ENCODE measurements at places on chromosomes 2 and 18. TPM values are rescaled to one million over a fixed set of nuclear protein-coding genes. Genes with fewer than 3 reads are reported as not detected.

APOB gene
- total RNA-seq, result 804 TPM

ANKRD30B gene
- total RNA-seq, result not detected

CD8B gene
- total RNA-seq, result 1.00 TPM

MC5R gene
- not detected for total RNA-seq

RAX gene
- total RNA-seq, result not detected

ADNP2 gene
- total RNA-seq, result 17.7 TPM

INHBB gene
- 4.4 TPM for total RNA-seq

HOXD13 gene
- 33.9 TPM for total RNA-seq

TUBA3E gene
- total RNA-seq, result 18.5 TPM

DNA sequence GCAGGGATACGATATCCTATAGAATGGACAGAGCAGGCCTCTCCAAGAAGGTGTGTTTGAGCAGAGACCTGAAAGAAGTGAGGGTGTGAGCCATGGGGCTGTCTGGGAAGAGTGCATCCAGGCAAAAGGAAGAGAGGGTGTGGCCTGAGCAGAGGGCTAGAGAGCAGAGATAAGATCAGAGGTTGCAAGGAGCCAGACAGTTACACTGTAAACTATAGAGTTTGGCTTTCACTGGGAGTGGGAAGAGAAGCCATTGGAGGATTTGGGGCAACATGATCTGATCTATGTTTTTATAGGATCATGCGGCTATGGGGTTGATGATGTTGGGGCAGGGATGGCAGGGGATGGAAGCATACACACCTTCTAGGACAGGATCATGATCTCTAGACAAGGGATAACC, 124.1 kb upstream of the MAP3K20 start:
- no peak overlapping the region for H3K27ac ChIP-seq
- no peak for DNase-seq
- no peaks in the 10 kb centered on the region for H3K36me3 ChIP-seq

DNA sequence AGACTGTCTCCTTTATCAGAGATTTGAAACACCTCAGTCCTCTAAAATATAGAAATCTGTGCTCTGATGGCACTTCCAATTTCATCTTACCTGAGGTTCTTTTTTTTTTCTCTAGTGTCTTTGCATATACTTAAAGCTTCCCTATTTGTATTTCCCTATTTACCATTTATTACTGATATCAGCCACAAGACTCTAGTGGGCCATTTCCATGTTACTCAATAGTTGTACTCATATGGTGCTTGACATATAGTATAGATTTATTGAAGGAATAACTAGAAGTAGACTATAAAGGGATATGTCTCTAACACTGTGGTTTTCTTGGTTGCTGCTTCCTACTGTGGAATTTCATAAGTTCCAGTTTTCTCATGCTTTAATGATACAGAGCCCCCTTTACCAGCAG, 3.0 kb downstream of the RBM45 start:
- H3K36me3 ChIP-seq, result peaks cover 4% of the 10 kb centered on the region
- no peak overlapping the region for H3K4me3 ChIP-seq
- no peaks in the 10 kb centered on the region for H3K27me3 ChIP-seq
- H3K27ac ChIP-seq, result no peak overlapping the region
- peaks cover 5% of the 10 kb centered on the region for H3K4me1 ChIP-seq
- no peak for DNase-seq

DNA sequence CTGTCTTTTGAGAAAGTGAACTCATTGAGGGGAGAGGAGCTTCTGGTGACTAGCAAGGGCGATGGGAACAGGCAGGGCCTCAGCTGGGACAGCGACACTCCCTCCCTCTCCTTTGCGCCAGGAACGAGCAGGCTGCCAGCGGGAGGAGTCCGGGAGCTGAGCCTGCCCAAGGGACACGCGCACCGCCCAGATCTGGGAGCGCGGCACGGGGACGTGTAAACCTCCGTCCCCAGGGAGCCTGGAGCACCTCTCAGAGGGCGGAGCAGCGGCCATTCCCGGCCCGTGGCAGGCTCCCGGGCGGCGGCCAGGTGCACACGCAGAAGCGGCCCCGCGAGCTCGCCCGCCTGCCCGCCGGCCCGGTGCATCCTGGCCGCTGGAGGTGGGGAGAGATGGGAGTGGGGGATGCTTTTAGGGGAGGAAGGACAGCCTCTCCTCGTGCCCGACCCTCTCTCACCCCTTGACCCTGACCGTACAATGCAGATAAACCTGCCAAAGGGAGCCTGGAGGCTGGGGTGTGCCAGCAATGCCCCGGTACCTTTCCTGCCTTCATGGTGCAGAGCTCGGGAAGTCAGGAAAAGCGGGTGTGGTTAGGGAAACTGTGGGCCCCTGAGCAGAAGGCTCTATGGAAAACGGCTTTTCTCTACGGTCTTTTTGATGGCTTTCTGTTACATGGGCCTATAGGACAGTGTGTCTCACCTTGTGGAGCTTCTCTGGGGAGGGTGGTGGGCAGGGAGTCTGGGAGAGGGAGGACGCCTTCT, 2.2 kb downstream of the AQP4 start:
- peak overlapping the region; percentile 7 for H3K4me3 ChIP-seq
- no peak overlapping the region for H3K27ac ChIP-seq
- DNase-seq, result peak; percentile 64
- no peaks in the 10 kb centered on the region for H3K36me3 ChIP-seq
- H3K27me3 ChIP-seq, result peaks cover 16% of the 10 kb centered on the region
- H3K4me1 ChIP-seq, result peaks cover 6% of the 10 kb centered on the region

- H3K36me3 ChIP-seq, result no peaks in the 10 kb centered on the region
- H3K27ac ChIP-seq, result peak overlapping the region; percentile 75
- DNase-seq, result no peak
- no peaks in the 10 kb centered on the region for H3K27me3 ChIP-seq
- peaks cover 18% of the 10 kb centered on the region for H3K4me1 ChIP-seq
- no peak overlapping the region for H3K4me3 ChIP-seq
These were observed 120.8 kb downstream of the MEIS1 start for GRCh38 chr2:66555501-66556324.

DNA sequence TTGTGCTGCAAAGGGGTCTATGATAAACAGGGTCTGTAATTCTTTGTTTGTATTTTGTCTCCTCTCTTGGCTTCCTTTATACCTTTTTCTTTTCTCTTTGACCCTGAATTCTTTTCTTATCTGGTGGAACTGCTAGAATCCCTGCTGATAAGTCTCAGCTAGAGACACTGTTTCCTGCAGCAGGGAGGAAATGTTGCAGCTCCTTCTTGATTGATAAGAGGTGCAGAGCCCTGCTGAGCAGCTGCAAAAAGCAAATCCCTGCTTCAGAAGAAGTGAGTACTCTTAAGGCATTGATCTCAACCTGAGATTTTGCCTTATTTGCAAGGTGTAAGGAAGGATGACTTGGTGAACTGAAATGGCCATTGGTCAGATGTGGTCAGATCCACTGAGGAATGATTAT, 167.8 kb downstream of the NUP35 start:
- no peak overlapping the region for H3K27ac ChIP-seq
- no peaks in the 10 kb centered on the region for H3K4me1 ChIP-seq
- DNase-seq, result no peak
- no peak overlapping the region for H3K4me3 ChIP-seq

- H3K27me3 ChIP-seq, result no peaks in the 10 kb centered on the region
- H3K36me3 ChIP-seq, result no peaks in the 10 kb centered on the region
- no peak for DNase-seq
These were observed 121.4 kb upstream of the CCDC195 start for GRCh38 chr2:224837558-224837957.

DNA sequence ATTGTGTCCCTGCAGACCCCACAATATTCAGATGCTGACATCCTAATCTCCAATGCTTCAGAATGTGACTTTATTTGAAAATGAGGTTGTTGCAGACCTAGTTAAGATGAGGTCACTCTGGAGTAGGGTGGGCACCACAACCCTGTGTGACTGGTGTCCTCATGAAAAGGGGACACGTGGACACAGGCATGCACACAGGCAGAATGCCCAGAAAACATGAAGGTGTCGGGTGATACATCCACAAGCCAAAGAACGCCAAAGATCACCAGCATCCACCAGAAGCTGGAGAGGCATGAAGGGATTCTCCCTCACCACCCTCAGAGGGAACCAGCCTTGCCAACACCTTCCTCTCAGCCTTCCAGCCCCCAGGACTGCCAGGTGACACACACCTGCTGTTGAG, 69.3 kb downstream of the AFF3 start:
- H3K36me3 ChIP-seq, result no peaks in the 10 kb centered on the region
- no peaks in the 10 kb centered on the region for H3K27me3 ChIP-seq
- no peak for DNase-seq
- H3K27ac ChIP-seq, result no peak overlapping the region
- H3K4me1 ChIP-seq, result peaks cover 13% of the 10 kb centered on the region

DNA sequence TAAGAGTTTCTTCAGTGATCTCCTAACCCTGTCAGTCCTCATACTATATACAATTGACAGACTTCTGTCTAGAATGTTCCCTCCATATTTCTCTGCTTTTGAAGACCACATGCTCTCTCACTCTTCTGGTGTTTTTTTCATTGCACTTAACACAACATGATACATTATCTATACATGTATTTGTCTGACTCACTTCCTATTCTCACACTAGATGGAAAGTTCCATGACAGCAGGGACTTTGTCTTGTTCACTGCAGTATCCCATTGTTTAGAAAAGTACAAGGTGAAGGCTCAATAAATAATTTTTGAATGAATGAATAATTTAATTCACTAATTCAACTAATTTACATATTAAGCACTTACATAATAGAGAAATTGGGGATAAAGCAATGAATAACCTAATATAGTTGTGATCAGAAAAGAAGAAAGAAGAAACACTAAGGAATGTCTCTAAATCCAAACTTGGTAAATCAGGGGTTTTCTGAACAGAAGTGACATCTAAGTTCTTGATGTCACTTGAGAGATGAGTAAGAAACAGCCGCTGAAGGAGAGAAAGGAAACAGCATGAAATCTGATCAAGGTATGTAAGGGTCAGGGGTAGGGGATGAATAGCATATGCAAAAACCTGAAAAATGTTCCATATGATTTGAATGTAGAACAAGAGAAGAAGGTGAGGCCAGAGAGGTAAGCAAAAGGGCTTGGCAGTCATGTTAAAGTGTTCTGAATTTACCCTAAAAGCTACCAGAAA, 42.4 kb downstream of the MBD2 start:
- no peaks in the 10 kb centered on the region for H3K4me1 ChIP-seq
- H3K27me3 ChIP-seq, result no peaks in the 10 kb centered on the region
- no peak for DNase-seq
- no peak overlapping the region for H3K27ac ChIP-seq
- H3K36me3 ChIP-seq, result no peaks in the 10 kb centered on the region

GRCh38 chr2:215019521-215020145, 118.8 kb downstream of the ABCA12 start:
- DNase-seq, result no peak
- no peaks in the 10 kb centered on the region for H3K36me3 ChIP-seq
- no peak overlapping the region for H3K4me3 ChIP-seq
- no peaks in the 10 kb centered on the region for H3K4me1 ChIP-seq
- no peaks in the 10 kb centered on the region for H3K27me3 ChIP-seq

DNA sequence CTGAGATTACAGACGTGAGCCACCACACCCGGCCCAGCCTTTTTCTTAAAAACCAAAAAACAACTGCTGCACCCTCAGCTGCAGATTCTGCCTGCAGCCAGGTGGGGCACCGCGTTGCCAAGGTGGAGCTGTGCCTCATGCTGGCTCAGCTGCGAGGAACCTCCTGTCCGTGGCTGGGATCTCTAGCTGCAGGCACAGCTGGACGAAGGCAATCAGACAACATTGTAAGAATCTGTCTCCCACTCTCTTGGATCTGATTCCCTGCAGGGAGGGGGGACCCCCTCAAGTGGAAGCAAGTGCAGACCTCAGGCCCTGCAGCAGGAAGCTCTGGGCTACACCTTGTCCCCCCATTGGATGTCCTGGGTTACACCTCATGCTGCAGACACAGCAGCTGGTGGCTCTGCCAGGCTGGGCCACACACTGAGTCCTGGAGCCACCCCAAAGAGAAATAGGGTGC, 24.1 kb downstream of the CIDEA start:
- no peak overlapping the region for H3K4me3 ChIP-seq
- H3K27me3 ChIP-seq, result no peaks in the 10 kb centered on the region
- peaks cover 20% of the 10 kb centered on the region for H3K4me1 ChIP-seq
- no peak for DNase-seq
- H3K27ac ChIP-seq, result peak overlapping the region; percentile 93

DNA sequence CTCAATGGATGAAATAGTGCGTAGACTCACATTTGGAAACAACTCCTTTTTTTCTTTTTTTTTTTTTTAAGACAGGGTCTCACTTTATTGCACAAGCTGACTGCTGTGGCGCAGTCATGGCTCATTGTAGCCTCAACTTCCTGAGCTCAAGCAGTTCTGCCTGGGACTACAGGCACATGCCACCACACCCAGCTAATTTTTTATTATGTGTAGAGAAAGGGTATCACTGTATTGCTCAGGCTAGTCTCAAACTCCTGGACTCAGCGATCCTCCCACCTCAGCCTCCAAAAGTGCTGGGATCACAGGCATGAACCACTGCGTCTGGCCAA, 17.4 kb downstream of the HAT1 start:
- no peaks in the 10 kb centered on the region for H3K4me1 ChIP-seq
- no peak overlapping the region for H3K27ac ChIP-seq
- H3K4me3 ChIP-seq, result no peak overlapping the region
- H3K27me3 ChIP-seq, result no peaks in the 10 kb centered on the region
- DNase-seq, result no peak
- no peaks in the 10 kb centered on the region for H3K36me3 ChIP-seq

- H3K4me1 ChIP-seq, result no peaks in the 10 kb centered on the region
- no peak for DNase-seq
- no peaks in the 10 kb centered on the region for H3K27me3 ChIP-seq
These were observed 350.2 kb upstream of the CHAC2 start for GRCh38 chr2:53417385-53417784.

GRCh38 chr2:147659051-147659450, 185.8 kb upstream of the ACVR2A start:
- no peaks in the 10 kb centered on the region for H3K36me3 ChIP-seq
- no peak overlapping the region for H3K27ac ChIP-seq
- H3K4me3 ChIP-seq, result no peak overlapping the region
- no peaks in the 10 kb centered on the region for H3K4me1 ChIP-seq
- no peaks in the 10 kb centered on the region for H3K27me3 ChIP-seq

DNA sequence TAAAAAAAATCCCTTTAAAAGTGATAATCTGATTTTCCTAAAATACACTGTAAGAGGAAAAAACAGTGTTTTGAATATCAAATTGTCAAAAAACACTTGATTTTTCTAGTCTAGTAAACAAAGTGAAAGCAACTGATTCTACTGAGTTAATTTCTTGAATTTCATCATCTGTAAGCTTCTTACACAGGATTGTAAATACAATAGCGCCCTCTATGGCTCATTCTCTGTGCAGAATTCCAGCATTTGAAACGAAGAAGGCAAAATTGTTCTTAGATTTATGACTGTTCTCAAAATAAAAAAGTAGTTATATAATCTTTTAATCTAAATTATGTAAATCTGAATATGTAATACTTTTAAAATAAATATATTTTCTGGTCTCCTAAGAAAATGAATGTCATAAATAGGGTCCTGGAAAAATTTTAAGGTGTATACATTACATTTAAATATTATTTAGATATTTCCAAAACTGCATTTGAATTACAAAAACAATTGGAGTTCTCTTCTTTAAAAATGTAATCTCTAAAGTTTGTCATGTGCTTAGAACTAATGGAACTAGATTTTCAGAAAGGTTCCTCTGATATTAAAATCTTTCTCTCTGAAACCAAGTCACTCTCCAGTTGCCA, 176.9 kb upstream of the MC4R start:
- H3K4me1 ChIP-seq, result no peaks in the 10 kb centered on the region
- H3K27ac ChIP-seq, result no peak overlapping the region
- no peaks in the 10 kb centered on the region for H3K27me3 ChIP-seq
- DNase-seq, result peak; percentile 87

Measured in hepatocyte (in vitro differentiated cells).